H9 (cell line): ENCODE measurements at places on chromosomes 6 and 20. TPM values are rescaled to one million over a fixed set of nuclear protein-coding genes. Genes with fewer than 3 reads are reported as not detected.

Gene CSNK2A1
- total RNA-seq = 225 and 229 TPM in 2 replicates

Gene RAET1L
- total RNA-seq = not detected in 2 replicates

Gene PRSS35
- total RNA-seq = 1.4 and 1.7 TPM in 2 replicates

Gene MOXD1
- total RNA-seq = 2.3 and 2.5 TPM in 2 replicates

Gene DEF6
- total RNA-seq = 5.4 and 5.6 TPM in 2 replicates

Gene SRSF12
- total RNA-seq = 7.5 and 7.6 TPM in 2 replicates

Gene TFAP2A
- total RNA-seq = 1.6 and 2.6 TPM in 2 replicates

Gene SRXN1
- total RNA-seq = 25.7 and 26.2 TPM in 2 replicates

Gene TRIM15
- 0.20 TPM in 1 of 2 replicates, not detected in the other for total RNA-seq

Gene BRPF3
- total RNA-seq = 43.4 and 45.9 TPM in 2 replicates

Gene SLX4IP
- total RNA-seq = 7.1 and 7.9 TPM in 2 replicates

GRCh38 chr6:151010071-151010470, 144.6 kb downstream of the MTHFD1L start:
- no peak for DNase-seq

GRCh38 chr6:47235964-47236760, 73.5 kb downstream of the TNFRSF21 start:
- DNase-seq = no peak

GRCh38 chr6:169157197-169158148, 96.2 kb downstream of the THBS2 start:
- DNase-seq = no peak

- DNase-seq = peak; percentile 83
Observed at GRCh38 chr20:57772349-57772964, 62.6 kb upstream of the PMEPA1 start.

DNA sequence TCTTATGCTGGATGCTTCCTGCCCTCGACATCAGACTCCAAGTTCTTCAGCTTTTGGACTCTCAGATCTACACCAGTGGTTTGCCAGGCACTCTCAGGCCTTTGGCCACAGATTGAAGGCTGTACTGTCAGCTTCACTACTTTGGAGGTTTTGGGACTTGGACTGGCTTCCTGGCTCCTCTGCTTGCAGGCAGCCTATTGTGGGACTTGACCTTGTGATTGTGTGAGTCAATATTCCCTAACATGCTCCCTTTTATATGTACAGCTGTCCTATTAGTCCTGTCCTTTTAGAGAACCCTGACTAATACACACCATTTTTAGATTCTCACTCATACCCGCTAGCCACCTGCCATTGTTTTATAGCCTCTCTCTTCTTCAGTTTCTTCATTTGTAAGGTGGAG, 382.1 kb upstream of the TSHZ2 start:
- no peak for DNase-seq

- no peak for DNase-seq
Observed at GRCh38 chr6:22098601-22099031, 198.2 kb downstream of the PRL start.

DNA sequence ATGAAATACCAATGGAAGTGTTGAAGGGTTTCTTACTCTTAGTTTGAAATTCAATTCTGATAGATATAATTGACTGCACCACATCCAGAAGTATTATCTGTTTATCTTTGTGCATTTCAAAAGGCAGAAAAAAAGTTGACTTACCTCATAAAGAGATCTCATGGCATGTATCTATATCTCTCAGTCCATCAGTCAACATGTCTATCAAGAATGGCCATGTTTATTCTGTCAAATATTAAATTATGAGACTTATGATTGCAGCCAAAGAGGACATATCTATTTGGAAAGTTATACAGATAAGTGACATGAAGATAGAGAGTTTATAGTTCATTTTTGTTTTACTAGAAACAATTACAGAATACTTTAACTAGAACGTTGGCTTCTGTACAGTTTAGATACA, 277.8 kb downstream of the KHDC1L start:
- no peak for DNase-seq

DNA sequence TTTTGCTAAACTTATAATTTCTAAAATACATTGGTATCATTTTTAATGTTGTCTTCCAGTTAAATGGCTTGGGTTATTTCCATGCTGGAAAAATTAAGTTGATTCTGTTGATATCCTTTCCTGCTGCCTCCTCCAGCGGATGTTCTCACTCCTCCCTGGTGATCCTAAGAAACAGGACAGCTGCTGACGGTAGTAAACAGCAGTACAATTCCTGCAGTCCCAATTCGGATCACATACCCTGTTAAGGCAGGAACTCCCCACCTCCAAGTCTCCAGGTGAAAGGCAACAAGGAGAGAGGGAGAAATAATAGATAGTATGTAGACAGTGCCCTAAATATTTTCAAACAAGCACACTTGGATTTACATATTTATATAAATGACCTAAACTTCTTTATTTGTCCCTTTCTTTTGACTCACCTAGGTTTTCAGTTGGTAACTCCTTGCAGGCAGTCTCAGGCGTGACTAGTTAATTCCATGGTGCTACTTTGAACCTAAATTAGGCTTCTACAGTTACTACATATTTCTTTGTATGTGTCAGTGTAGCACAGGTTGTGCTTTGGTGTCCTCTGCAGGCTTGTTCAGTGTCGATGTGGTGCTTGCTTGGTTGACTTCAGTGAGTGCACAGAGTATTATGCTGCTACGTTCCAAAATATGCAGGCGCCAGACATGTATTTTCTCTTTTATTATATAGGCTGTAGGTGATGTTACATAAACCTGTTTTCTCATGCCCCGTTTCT, 126.0 kb downstream of the ADGRB3 start:
- no peak for DNase-seq

GRCh38 chr20:57076951-57077350, 189.5 kb downstream of the BMP7 start:
- no peak for DNase-seq

DNA sequence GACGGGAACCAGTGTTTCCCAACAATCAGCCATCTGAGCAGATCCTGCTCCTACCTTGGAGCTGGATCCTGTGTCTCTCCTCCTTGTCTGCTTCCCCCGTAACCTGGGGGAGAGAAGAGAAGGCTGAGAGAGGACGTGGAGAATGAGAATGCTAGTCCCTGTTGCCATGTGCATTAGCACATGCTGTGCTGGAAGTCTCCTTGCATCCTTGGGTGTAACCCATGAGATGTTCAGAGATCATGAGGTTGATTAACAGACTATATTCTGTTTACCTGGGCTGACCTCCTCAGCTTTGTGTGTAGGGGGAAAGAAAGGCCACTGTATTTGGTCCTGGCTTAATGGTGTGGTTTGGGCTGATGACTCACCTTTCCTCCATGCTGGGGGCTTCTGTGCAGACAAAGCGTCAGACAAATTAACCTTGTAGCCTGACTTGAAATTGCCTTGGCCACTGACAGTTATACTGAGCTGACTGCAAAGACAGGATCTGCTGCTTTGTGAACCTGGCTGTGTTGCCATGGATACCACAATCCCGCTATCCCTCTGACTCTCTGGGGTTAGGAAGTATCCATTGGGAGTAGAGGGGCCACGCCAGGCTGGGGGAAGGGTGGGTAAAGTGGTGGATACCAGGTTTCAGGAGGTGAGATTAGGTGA, 243.7 kb upstream of the CHD6 start:
- peak; percentile 52 for DNase-seq

- DNase-seq = peak; percentile 35
Observed at GRCh38 chr6:166766769-166767168, 139.7 kb upstream of the RPS6KA2 start.

GRCh38 chr6:76420094-76420493, 347.6 kb upstream of the IMPG1 start:
- no peak for DNase-seq

GRCh38 chr6:46051962-46052361, 36.3 kb upstream of the CLIC5 start:
- no peak for DNase-seq

DNA sequence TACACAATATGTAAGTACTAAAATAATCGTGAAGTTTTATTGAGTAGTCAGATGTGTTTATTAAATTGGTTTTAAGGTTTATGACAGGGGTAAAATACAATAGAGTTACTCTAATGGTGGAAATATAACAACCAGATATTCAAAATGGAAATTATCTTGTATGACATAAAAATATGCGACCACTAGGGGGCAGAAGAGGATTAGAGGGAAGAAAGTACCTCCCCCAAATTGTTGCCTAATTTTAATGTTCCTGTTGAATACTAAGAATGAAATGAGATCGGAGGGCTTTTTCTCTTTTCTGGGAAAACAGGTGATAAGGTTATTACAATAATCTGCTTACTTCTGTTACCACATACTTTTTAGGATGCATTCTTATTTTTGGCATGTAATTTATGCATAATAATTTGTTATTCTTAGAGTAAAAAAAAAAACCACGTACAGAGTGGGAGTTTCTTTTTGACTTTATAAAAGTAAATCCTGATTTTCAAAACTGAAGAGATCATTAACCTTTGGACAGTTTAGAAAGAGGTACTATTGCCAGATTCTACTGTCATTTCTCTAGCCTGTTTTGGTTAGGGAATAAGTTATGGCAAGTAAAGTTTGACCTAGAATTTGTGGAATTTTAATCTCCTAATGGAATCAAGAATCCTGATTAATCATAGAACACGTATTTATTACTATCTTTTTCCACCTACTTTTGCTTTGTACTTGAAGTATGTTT, 159.2 kb downstream of the CD109 start:
- no peak for DNase-seq

DNA sequence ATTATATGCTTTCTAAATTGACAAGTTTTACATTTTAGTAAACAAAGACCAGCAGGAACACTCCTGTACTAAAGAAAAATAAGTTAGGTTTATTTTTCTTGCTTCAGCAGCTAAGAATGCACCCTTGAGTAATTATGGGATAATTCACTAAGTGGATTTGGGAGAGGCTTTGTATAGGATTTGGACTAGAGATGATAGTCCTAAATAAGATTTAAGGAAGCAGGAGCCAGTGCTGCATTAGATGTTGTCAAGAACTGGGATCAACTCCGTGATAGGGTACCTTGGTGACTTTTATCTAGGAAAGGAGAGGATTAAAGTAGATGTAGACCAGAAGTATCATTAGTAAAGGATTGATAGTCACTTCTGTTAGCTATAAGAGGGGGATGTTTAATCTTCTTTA, 4.1 kb upstream of the C6orf141 start:
- no peak for DNase-seq

DNA sequence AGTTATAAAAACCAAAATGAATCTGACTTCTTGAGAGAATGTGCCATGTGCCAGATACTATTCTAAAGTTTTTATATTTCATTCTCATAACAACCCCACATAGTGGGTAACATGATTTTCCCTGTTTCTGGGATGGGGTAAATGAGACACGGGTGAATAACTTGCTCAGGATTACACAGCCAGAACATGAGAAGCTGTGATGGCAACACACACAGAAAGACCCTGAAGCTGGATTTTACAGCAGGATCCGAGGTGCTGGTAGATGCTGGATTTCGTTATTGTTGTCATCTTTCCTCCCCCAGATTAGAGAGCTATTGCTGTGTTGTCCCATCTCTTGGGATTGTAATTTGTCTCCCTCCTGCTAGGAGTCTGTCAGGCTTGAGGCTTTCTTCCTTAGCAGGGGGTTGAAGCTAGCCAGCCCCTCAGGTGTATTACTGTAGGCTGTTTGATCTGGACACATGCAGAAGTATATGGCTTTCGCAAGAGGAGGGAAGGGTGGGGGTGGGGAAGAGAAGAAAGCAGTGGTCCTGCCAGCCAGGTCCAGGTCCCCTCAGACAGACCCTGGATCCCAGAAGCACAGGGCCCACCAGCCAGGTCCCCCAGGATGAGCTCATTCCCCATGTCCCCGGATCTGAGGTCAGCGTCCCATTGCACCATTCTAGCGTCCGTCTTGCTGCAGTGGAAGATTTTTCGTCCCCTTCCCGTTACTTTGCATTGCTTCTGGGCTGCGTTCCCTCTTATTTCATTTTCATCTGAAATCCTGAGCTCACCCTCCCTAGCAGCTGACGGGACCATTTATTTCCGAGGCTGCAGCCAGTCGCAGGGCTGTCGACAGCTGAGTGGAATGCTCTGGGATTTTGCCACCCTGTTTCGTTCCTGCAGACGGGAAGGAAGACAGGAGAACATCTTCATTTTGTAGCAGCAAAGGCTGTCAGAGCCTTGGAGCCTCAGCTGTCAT, 7.3 kb upstream of the KCNG1 start:
- DNase-seq = no peak

DNA sequence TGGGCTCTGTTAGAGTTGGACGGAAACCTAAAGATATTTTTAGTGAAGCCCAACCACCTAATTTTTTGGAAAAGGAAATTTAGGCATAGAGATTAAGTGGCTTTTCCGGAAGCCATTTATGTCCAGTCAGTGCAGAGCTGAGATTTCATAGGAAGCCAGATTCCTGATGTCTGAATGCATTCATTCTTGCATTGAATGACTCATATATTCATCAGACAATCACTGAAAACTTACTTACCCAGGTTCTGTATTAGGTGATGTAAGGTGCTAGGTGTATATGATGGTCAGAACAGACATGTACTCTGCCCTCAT, 4.1 kb downstream of the SH3BGRL2 start:
- no peak for DNase-seq

DNA sequence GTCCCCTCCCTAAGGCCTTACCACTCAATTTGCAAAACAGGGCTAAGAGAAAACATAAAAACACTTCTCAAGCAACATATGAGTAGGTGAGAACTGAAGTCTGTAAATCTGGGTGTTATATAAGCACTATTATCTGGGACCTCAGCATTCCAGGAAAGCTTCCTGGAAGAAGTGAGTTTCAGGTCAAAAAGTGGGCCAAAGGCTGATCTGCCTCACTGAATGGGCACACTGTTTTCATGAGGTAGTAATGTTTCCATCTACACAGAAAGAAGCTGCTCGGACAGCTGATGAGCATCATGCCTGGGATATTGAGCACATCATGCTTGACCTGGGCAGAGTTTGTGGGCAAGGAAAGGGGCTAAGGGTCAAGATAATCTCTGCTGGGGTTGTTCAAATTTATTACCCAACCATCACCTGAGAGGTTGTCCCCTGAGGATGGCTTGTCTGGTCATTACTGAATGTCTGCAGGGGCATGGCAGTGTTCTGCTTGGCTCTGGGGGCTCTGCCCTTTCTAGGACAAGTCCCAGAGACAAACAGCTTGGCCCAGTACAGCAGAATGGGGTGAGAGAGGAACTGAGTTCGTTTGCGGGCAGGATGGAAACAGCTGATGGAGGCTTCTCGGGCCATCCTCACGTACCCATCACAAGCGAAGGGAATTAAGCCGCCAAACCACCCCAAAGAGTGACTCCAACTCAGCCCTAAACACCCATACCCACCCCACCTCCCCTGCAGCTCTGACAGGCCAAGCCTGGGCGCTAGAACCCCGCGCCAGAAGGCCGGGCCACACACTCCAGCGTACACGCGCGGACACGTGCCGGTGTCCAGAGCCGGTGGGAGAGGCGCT, 1.2 kb upstream of the SYNJ2 start:
- no peak for DNase-seq

- DNase-seq = no peak
Observed at GRCh38 chr20:7231303-7231702, 463.8 kb downstream of the BMP2 start.

- DNase-seq = no peak
Observed at GRCh38 chr6:163828038-163828795, 413.7 kb downstream of the QKI start.

- no peak for DNase-seq
Observed at GRCh38 chr6:167739721-167740475, 86.8 kb upstream of the AFDN start.

DNA sequence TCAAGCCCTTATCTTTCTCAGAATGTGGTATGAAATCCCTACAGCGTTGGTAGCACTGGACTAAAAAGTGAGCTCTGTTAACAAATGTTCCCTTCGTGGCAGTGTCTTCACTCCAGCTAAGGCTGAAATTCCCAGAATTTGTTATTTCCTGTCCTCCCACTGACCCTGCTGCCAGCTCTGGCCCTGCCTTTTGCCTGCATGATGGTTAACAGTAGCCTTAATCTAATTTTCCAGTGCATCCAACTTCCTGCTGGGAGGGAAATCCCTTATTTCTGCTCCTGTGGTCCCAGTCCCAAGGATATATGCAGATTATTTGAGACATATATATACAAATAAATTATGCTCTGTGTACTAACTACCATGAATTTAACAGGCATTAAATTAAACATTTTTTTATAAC, 157.2 kb upstream of the CARMIL1 start:
- no peak for DNase-seq
